Activated naive CD4-positive, alpha-beta T cell (primary cell): ENCODE measurements at places on chromosomes 6 and 20.

GRCh38 chr6:17919496-17919895 lies 67.9 kb downstream of the KIF13A start:
- DNase-seq, result no peak

DNA sequence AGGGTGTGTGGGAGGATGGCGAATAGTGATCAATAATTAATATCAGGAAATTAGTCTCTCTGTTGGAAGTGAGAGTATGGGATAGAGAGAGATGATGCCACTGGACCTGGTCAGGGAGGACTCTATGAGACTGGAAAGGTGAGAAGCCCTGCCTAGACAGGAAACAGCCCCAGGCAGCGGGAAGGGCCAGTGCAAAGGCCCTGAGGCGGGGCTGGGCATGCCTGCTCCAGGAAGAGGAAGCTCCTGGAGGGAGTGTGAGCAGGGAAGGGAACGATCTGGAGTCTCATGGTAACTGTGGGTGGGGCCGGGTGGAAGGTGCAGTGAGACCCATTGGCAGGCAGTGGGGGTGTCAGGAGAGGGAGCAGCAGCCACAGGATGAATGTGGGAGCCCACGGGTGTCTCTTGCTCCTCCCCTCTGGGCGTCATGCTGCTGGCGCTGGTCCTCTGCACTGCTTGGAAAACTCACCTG lies 1.8 kb upstream of the CST3 start:
- no peak for DNase-seq

GRCh38 chr6:80456724-80457438 lies 350.4 kb downstream of the BCKDHB start:
- no peak for DNase-seq

- DNase-seq, result no peak
These were observed 16.7 kb downstream of the COL11A2 start for GRCh38 chr6:33175436-33176069.

DNA sequence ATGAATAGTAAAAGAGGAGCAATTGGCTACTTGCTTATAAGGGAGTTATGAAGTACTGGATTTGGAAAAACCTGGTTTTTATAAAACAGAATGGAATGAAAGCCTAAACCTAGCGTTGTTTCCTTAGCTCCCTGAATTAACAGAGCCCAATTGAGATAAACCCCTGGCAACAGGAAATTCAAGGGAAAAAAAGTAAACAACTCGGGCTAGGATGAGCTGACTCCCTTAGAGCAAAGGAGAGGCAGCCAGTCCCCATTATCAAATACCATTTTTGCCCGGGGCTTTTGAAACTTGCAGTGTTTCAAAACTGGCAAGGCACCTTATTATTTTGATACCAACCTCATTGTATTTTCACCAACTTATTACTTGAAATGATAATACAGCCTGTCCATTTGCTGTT lies 587.5 kb downstream of the CD109 start:
- no peak for DNase-seq

- DNase-seq, result no peak
These were observed 100.8 kb upstream of the PREP start for GRCh38 chr6:105503641-105504040.

- no peak for DNase-seq
These were observed 41.3 kb downstream of the MTHFD1L start for GRCh38 chr6:150906641-150907326.

GRCh38 chr6:158861686-158862381 lies 42.7 kb upstream of the EZR start:
- no peak for DNase-seq

DNA sequence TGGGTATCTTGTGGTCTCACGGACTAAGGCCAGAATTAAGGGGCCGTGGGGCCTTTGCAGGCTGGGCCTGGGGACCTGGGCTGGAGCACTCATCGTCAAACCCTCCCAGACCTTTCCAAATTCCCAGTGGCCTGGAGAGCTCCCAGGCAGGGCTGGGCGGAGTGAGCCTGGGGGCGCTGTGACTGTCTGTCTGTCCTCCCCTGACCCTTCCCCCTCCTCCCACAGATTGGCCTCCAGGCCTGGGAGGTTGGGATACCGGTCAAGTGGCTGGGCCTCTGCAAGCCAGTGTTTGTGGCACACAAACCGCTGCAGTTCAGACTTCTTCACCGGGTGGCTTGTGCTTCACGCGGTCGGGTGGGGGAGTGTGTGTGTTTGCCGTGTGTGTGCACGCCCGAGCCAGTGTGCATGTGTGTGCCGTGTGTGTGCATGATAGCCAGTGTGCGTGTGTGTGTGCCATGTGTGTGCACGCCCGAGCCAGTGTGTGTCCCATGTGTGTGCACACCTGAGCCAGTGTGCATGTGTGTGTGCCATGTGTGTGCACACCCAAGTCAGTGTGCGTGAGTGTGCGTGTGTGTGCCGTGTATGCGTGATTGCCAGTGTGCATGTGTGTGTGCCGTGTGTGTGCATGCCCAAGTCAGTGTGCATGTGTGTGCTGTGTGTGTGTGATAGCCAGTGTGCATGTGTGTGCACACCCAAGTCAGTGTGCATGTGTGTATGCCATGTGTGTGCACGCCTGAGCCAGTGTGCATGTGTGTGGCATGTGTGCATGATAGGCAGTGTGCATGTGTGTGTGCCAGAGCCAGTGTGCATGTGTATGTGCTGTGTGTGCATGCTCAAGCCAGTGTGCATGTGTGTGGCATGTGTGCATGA lies 6.3 kb downstream of the RBBP8NL start:
- DNase-seq, result no peak
